ENCODE measurements at places on chromosomes 12 and 14. TPM values are rescaled to one million over a fixed set of nuclear protein-coding genes. Genes with fewer than 3 reads are reported as not detected.

The MYH6 gene
- total RNA-seq, result not detected

The GNG2 gene
- total RNA-seq, result 32.5 TPM

The RERGL gene
- total RNA-seq, result not detected

The PGF gene
- total RNA-seq, result 43.1 TPM

The SIX1 gene
- 0.18 TPM for total RNA-seq

The DNAH10 gene
- total RNA-seq, result under 0.01 TPM

The CLEC6A gene
- total RNA-seq, result not detected

The STAB2 gene
- not detected for total RNA-seq

The SERPINA1 gene
- total RNA-seq, result not detected

The FOXN4 gene
- total RNA-seq, result not detected

The CFAP251 gene
- 2.6 TPM for total RNA-seq

The SPIC gene
- total RNA-seq, result not detected

The TEDC1 gene
- total RNA-seq, result 7.6 TPM

The TMTC2 gene
- total RNA-seq, result 6.2 TPM

The SENP1 gene
- 4.5 TPM for total RNA-seq

The RND1 gene
- 0.18 TPM for total RNA-seq

All from cardiac atrium fibroblast (primary cell).